ENCODE measurements at places on chromosomes 6 and 20.

DNA sequence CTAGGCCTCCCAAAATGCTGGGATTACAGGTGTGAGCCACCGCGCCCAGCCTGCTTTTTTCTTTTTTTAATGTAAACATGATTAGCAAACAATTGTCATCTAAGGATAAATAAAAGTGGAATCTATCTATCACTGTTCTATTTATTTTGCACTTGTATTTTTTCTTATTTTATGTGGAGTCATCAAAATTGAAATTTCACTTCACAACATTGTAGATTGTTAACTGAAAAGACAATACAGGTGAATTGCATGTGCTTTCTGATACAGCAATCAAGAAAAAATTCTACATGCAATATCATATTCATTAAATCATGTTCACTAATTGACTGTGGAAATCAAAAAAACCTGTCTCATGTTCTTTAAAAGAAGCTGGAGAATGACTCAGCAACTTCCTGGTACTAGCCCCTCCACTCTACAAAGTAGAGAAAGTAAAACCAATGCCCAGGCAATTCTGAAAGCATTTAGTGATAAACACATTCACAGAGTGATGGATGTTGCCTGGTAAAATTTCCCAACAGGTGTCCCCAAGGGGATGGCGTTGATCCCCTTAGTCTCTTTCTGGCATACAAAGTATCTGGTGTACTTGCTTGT, 10.7 kb upstream of the RFX6 start:
- DNase-seq: no peak
- no peaks in the 10 kb centered on the region for H3K4me1 ChIP-seq
- H3K27me3 ChIP-seq: no peaks in the 10 kb centered on the region
- no peak overlapping the region for H3K4me3 ChIP-seq

DNA sequence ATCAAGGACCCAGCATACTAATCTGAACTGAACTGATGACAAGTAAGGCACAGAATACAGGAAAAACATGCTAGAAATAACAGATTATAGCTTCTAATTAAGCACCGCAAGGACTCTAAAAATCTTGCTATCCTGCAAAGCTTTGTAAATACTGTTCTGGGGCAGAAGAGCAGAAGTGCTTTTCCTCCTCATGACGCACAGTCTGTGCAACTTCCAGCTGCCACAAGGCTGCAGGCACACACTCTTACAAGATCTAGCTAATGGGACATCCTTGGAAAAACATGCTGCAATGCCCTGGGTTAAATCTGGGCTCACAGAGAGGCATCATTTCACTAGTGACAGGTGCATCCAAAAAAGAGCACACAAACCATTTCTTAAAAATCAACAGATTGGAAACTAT, 188.6 kb downstream of the GJA10 start:
- no peak for DNase-seq
- H3K27me3 ChIP-seq: no peaks in the 10 kb centered on the region
- no peaks in the 10 kb centered on the region for H3K36me3 ChIP-seq
- peaks cover 14% of the 10 kb centered on the region for H3K4me1 ChIP-seq
- no peak overlapping the region for H3K4me3 ChIP-seq

DNA sequence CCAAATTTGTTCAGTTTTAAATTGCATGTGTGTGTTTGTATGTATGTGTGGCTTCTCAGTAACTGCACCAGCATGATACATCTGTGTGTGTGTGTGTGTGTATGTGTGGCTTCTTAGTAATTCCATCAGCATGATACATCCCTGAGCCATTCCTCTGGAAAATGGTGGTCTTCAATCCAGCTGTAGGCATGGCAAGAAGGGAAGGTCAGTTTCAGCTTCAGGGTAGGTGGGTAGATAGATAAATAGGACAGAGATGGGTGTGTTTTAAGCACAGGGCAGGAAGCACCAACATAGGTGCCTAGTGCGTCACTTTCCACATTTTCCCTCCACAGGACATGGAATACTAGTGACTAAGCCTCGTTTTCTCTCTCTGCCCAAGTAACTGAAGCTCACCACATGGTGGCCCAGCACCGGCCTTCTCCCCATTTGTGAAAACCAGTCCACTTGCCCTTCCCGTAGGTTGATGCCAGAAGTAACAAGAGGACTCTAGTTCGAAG, 82.9 kb downstream of the RPP40 start:
- H3K27me3 ChIP-seq: no peaks in the 10 kb centered on the region
- no peak for DNase-seq
- no peak overlapping the region for H3K27ac ChIP-seq
- H3K4me3 ChIP-seq: no peak overlapping the region

DNA sequence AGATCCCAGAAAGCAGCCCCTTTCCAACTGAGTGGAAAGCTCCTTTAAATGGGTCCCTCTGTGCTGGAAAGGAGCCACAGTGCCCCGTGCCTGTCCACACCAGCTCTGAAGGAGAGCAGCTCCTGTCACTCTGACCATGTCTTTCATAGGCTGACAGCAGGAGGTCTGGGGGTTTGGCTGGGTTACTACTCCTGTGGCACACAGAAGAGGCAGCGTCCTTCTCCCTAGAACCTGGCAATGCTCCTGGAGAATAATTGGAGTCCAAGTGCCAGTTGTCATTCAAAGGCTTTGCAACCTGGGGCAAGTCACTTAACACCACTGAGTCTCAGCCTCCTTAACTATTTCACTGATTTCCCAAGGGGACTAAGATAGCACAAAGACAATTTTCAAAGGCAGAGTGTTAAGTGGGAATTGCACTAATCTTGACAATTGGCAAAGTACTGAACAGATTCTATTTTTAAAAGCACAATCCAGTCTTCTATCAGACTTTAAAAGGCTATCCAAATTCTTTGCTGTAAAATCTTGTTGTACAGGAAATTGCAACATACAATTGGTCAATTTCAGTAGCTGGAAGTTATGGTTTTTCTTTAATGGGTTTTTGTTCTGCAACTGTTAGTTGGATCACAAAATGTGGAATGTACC, 457.2 kb downstream of the KIF16B start:
- no peaks in the 10 kb centered on the region for H3K36me3 ChIP-seq
- H3K27me3 ChIP-seq: no peaks in the 10 kb centered on the region
- H3K4me1 ChIP-seq: peaks cover 3% of the 10 kb centered on the region
- H3K27ac ChIP-seq: no peak overlapping the region
- H3K4me3 ChIP-seq: no peak overlapping the region

- DNase-seq: no peak
- no peaks in the 10 kb centered on the region for H3K36me3 ChIP-seq
- no peak overlapping the region for H3K27ac ChIP-seq
- H3K4me1 ChIP-seq: no peaks in the 10 kb centered on the region
- no peak overlapping the region for H3K4me3 ChIP-seq
Observed at GRCh38 chr6:91718198-91718597, 1131.3 kb upstream of the MAP3K7 start.

DNA sequence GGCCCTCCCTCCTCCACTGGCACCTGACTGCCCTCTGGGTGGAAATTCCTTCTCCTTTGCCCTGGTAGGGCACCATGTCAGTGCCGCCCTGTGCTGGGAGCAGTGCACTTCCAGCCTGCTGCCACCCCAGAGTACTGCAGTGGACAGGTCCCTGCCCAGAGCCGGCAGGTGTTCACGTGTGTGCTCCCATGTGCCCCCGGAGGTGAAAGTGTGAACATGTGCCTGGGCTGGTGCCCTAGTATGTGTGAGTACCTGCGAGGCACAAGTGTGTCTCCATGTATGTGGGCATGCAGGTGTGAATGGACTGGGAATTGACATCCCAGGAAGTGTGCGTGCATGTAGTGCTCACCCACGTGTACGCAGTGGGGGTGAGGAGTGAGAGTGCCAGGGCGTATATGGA, 29.4 kb downstream of the SDCBP2 start:
- no peaks in the 10 kb centered on the region for H3K27me3 ChIP-seq
- no peak for DNase-seq
- H3K27ac ChIP-seq: no peak overlapping the region
- no peak overlapping the region for H3K4me3 ChIP-seq
- peaks cover 8% of the 10 kb centered on the region for H3K36me3 ChIP-seq

DNA sequence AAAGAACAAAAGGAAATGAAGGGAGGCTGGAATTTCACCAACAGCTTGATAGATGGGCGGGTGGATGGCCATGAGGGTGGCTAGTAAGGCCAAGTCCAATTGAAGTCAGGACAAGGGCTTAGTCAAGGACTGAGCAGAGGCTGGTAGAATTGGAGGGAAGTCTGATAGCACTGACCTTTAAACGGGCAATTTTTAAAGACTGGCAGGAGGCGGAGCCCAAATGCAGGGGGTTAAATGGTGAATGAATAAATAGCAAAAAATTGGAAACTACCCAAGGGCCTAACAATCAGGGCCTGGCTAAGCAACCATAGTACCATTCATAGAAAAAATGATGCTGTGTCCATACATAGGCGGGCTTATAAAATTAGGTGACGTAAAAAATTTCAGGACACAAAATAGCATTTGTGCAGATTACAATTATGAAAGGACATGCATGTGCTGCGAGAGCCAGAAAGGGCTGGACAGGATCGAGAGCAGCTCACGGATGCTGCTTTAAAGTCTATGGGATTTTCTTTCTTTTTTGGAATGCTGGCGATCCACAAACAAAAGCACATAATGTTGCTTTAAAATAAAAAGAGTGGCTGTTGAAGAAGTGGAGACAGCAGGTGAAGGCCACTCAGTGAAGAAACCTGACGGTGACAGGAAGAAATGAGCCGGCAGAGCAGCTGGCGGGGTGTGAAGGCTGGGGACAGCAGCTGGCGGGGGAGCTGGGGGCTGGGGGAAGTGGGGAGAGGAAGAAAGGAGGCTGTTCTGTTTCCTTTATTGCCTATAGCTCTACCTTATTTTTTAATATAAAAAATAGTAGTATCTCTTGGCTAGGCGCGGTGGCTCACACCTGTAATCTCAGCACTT, 42.8 kb upstream of the TAF8 start:
- no peak overlapping the region for H3K27ac ChIP-seq
- H3K4me3 ChIP-seq: no peak overlapping the region
- no peak for DNase-seq
- H3K27me3 ChIP-seq: no peaks in the 10 kb centered on the region
- peaks cover 5% of the 10 kb centered on the region for H3K36me3 ChIP-seq

GRCh38 chr6:7411328-7411727, 21.7 kb downstream of the RIOK1 start:
- no peaks in the 10 kb centered on the region for H3K27me3 ChIP-seq
- H3K4me1 ChIP-seq: no peaks in the 10 kb centered on the region
- DNase-seq: no peak
- H3K4me3 ChIP-seq: no peak overlapping the region
- no peak overlapping the region for H3K27ac ChIP-seq

- peaks cover 10% of the 10 kb centered on the region for H3K4me1 ChIP-seq
- no peak for DNase-seq
- no peaks in the 10 kb centered on the region for H3K36me3 ChIP-seq
- H3K27me3 ChIP-seq: no peaks in the 10 kb centered on the region
Observed at GRCh38 chr20:4942331-4942730, 59.0 kb downstream of the SLC23A2 start.

- H3K27ac ChIP-seq: no peak overlapping the region
- H3K4me1 ChIP-seq: no peaks in the 10 kb centered on the region
- DNase-seq: no peak
- no peaks in the 10 kb centered on the region for H3K36me3 ChIP-seq
Observed at GRCh38 chr6:11346516-11346915, 114.0 kb upstream of the NEDD9 start.

DNA sequence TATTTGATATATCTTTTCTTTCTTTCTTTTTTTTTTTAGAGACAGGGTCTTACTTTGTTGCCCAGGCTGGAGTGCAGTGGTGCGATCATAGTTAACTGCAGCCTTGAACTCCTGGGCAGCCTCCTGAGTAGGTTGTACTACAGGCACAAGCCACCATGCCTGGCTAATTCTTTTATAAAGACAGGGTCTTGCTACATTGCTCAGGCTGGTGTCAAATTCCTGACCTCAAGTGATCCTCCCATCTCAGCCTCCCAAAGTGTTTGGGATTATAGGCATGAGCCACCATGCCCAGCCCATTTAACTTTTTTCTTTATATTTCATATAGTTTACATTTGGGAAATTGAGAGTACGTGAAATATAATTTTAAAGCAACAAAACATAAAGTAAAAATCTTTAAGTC, 10.1 kb downstream of the NUS1 start:
- no peak for DNase-seq
- no peaks in the 10 kb centered on the region for H3K27me3 ChIP-seq
- no peak overlapping the region for H3K27ac ChIP-seq
- H3K4me3 ChIP-seq: no peak overlapping the region

DNA sequence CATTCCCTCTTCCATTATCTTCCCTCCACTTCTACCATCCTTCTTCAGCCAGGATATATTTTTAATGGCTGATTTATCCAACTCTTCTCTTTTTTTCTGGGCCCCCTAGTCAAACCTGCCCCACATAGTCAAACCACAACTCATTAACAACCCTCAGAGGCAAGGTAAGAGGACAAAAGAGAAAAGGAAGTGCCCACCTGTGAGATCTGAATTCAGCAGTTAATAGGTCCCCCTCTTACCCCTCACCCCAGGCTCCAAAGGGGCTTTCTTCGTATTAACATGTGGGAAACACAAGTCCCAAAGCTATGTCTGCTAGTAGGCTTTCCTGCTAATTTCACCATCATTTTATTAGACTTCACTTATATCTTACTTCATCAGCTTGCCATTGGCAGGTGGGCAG, 44.1 kb upstream of the TSPYL1 start:
- no peak for DNase-seq
- H3K4me3 ChIP-seq: no peak overlapping the region
- H3K27me3 ChIP-seq: no peaks in the 10 kb centered on the region
- H3K36me3 ChIP-seq: no peaks in the 10 kb centered on the region
- H3K4me1 ChIP-seq: peaks cover 30% of the 10 kb centered on the region
